Kidney capillary endothelial cell (primary cell): ENCODE measurements at places on chromosomes 12 and 14.

DNA sequence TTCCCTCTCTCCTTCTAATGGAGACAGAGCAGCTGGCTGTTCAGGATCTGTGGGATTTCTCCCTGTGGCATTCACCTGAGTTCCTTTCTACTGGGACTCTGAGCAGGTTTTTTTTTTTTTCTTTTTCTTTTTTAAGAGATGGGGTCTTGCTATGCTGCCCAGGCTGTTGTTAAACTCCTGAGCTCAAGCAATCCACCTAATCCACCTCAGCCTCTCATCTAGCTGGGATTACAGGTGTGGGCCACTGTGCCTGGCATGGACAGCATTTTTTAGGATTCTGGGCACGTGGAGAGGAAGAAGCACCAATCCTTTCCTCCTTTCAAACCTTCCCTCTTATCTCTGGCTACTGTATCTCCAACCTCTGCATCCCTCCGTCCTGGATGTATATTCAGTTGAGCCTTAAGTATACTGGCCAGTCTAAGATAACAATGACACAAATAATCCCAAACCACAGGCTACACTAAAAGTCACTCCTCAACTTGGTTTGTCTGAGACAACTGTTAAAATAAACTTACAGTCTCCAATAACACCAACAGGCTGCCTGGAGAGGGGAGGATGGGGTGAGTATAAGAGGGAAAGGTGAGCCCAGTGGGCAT lies 16.4 kb upstream of the CELA1 start:
- no peak for DNase-seq

DNA sequence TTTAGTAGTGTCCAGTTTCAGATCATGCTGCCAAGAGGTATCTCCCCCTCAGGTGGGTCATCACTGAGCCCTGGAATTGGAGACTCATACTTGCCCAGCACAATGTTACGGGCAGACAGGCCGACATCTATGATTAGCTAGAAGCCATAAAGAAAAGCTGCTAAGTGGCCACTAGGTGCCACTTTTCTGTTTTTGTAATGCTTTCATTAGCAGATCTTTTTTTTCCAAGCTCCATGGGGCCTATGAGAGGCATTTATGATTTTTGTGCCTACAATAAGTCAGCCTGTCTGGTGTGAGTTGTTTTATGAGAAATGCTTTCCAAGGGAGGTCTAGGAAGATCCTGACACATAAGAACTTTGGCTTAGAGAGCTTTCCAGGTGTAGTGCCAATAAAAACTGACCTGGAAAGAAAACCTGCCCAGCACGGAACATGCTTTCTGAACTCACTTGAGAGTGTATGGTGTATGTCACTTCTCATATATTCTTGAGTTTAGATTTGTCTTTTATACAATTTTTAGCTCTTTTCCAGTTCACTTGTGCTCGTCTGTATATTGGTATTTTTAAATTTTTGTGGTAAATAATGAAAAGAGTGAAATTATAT lies 21.8 kb upstream of the SMCO2 start:
- peak; percentile 36 for DNase-seq

- DNase-seq: no peak
Measured at GRCh38 chr12:132703641-132704040, 7.0 kb upstream of the PGAM5 start.

DNA sequence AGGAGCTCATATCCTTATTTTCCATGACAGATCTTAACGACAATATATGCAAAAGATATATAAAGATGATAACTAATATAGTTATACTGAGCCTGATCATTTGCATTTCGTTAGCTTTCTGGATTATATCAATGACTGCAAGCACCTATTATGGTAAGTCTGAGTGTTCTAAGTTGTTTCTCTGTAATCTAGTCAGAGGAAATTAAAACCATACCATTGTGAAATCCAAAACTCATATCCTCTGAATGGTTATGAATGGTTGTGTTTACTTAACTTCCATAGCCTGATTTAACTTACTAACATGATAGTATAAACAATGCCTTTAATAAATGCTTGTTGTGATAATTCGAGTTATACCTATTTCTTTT lies 760 bp downstream of the TMEM19 start:
- DNase-seq: no peak

DNA sequence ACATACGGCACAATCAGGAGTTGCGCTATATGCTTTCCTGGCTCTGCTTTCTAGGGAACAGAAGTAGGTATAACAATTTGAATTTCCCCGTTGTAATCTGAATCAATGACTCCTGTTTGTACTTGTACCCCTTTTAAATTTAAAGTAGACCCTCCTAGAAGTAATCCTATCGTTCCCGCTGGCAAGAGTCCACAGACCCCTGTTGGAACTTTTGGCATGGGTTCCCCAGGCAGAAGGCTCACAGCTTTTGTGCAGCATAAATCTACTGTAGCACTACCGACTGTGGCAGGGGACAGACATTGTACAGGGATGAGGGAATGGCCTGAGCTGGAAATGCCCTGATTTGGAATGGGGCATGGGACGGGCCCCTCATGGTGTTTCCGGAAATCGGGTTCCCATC lies 705.2 kb downstream of the LRFN5 start:
- no peak for DNase-seq

GRCh38 chr14:68924186-68925158 lies 54.6 kb downstream of the ACTN1 start:
- DNase-seq: no peak

GRCh38 chr14:68291820-68292219 lies 472.2 kb downstream of the RAD51B start:
- DNase-seq: no peak

GRCh38 chr14:60212503-60213371 lies 36.3 kb upstream of the PPM1A start:
- no peak for DNase-seq

DNA sequence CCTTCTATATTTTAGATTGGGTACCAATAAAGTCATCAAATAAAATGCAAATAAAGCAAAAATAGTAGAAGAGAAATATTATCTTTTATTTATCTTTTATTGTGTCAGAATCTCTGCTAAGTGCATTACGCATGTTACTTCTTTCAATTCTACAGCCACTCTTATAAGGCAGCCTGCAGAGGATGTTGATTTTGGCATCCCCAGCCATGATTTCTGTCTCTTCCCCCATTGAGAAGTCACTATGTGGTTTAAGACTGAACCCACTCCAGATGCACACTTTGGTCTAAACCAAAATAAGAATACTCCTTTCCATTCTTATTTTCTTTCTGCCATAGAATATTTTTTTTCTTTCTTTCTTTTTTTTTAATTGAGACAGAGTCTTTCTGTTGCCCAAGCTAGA lies 56.0 kb upstream of the ACSS3 start:
- no peak for DNase-seq

- DNase-seq: no peak
Measured at GRCh38 chr12:75721796-75722195, 210.4 kb upstream of the KRR1 start.

DNA sequence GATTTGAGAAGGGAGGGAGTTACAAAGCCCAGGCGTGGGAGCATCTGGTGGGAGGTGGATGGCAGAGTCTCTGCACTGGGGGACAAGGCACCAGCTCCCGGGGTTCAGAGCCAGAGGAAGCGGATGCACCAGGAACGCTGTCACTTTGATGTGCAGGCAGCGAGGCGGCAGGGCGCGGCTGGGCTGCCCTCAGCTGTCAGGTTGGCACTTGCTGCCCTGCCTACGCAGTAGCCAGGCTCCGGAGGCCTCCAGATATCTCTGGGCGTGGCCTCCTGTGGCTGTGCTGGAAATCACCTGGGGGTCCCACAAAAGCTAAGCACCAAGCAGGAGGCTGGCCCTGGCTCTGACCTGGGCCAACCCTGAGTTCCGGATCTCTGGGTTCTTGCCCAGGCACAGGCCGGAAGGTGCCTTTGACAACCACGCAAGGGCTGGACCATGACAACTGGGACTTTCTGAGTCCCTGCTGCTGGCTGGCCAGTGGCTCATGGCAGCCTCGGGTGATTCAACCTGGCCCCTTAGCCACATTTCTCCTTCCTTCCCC lies 62.1 kb upstream of the MAP1LC3B2 start:
- no peak for DNase-seq

DNA sequence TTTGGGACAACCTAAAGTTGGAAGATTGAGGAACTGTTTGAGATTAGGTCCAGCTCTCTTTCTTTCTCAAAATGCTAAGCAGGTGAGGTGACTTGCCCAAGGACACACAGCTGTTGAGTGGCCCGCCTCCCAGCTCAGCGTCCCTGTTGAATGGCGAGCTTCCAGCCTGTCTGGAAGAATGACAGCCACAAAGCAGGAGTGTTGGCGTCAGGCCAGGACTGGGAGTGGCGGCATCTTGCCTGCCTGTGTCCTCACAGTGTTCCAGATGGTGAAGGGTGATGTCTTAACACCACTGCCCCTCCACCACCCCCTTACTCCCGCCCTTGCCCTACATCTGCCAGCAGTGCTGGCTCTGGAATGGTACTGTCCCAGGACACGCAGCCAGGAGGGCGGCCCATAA lies 4.4 kb upstream of the CEBPE start:
- DNase-seq: no peak

- DNase-seq: peak; percentile 47
Measured at GRCh38 chr14:103074729-103075367, 9.2 kb upstream of the LBHD2 start.

DNA sequence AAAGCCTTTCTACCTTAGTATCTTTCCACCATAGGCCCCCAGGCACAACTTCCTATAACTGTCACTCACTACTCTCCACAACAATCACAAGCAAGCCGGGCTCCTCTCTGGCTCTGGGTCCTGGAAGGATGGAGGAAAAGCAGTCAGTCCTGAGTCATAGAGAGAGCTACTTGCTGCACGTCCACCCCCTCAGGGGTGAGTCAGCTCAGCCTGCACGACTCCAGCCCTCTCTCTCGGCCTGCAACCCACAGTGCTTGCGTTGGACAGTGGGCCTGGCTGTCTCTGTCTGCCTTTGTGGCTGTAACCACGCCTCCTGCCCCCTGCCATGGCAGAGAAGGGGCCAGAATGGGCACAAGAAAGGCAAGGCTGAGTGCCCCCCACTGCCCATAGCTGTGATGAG lies 154.1 kb upstream of the FKBP4 start:
- DNase-seq: peak; percentile 99

DNA sequence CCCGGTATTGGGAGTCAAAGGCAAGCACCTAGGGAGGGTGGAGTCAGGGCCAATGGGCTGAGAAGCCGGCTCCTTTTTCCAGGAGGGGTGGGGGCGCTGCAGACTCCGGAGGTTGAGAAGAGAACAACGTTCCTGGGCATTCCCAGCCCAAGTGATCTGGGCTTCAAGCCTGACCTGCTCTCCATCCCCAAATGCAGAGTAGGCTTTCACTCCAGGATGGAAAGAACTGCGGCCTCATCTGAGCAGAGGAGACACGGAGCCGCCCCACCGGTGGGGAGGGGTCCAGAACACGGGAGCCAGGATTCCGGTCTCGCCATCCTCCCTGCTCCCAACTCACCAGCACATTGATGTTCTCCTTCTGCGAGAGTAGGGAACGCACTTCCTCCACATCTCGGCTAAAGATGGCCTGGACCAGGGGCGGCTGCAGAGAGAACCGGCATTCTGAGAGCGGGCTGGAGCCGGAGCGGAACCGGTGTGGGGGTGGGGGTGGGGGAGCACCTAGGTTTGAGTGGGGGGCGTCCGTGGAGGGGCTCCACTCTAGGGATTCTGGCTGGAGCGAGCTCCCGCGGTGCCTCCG lies 605 bp downstream of the ANKRD52 start:
- DNase-seq: no peak

DNA sequence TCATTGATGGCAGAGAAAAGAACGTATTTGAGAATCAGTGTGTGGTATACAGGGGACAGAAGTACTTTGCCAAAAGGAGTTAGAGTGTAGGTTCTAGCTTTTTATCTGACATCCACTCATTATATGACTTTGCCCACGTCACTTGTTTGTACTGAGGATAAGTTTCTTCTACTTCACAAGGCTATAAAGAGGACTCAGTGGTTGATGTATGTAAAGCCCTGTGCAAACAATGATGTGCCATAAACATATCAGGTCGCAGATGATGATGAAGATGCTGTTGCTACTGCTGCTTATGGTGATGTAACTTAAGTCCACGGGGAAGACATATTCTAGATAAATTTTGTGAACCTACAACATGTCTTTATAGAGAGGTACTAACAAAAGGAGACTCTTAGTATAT lies 66.3 kb downstream of the TRHDE start:
- no peak for DNase-seq

- no peak for DNase-seq
Measured at GRCh38 chr14:92513966-92514843, 624 bp downstream of the RIN3 start.

GRCh38 chr12:64669270-64669842 lies 59.1 kb downstream of the RASSF3 start:
- no peak for DNase-seq

GRCh38 chr14:91649930-91650329 lies 82.0 kb downstream of the CATSPERB start:
- peak; percentile 17 for DNase-seq

GRCh38 chr14:69373104-69373503 lies 25.0 kb downstream of the ERH start:
- no peak for DNase-seq

DNA sequence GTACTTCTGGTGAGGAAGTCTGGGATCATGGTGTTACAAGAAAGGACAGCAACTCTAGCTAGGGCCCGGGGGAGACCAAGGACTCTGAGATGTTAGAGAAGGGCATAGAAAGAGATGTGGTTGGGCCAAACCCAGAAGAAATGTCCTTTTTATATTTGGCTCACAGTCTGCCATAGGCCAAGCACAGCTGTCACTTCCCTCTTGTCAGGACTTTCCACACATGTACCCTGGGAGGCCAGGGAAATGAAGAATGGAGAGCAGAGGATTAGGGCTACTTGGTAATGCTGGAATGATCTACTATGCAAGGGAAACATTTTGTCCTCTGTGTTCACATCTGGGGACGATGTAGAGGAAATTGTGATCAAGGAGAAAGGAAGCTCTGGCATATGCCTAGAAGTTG lies 9.2 kb downstream of the MYO1A start:
- DNase-seq: no peak

- DNase-seq: no peak
Measured at GRCh38 chr12:83172866-83173649, 486.4 kb downstream of the TMTC2 start.

DNA sequence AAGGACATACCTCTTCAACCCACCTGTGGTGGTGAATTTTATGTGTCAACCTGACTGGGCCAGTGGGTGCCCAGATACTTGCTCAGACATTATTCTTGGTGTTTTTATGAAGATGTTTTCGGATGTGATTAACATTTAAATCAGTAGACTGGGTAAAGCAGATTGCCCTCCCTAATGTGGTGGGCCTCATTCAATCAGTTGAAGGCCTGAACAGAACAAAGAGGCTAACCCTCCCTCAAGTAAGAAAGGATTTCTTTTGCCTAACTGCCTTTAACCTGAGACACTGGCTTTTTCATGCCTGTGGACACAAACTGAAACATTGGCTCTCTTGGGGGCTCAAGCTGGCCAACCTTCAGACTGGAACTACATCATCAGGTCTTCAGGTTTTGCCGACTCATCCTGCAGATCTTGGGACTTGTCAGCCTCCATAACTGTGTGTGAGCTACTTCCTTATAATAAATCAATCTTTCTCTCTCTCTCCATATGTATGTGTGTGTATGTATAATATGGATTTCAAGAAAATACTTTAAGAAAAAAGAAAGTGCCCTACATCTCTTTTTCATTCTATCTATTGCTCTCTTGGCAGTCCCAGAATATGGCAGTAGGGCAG lies 39.4 kb downstream of the RTN1 start:
- no peak for DNase-seq
